ENCODE measurements at places on chromosomes 4 and X.
A peak's percentile ranks its signal among the peaks of the same experiment; 100 is the strongest.

- DNase-seq, result no peak
These were observed 183.3 kb upstream of the INTU start for GRCh38 chr4:127449449-127449848.

DNA sequence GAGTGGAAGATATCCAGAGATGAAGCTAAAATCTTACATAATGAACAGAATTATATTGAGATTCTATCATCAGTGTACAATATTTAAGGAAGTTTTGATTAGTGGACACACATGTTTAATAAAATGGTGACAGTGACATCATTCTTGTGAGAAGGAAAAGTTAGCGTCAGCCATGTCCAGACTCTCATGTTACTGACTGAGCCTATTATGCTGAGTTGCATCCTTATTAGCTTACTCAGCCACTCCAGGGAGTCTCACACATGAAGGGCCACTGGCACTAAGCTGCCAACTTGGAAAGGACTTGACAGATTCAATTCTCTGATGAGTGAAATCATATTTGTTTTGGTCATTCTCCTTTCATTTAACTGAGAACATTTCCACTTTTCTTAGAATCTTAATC is 170.6 kb downstream of the BANK1 start:
- no peak for DNase-seq

- DNase-seq, result peak; percentile 60
These were observed 90.5 kb downstream of the STOX2 start for GRCh38 chr4:183995570-183995969.

- no peak for DNase-seq
These were observed 3.7 kb downstream of the DOCK11 start for GRCh38 chrX:118499295-118499694.

- no peak for DNase-seq
These were observed 6.2 kb downstream of the CHIC2 start for GRCh38 chr4:54058171-54058570.

- DNase-seq, result no peak
These were observed 156.0 kb downstream of the PCDH18 start for GRCh38 chr4:137376312-137376711.

DNA sequence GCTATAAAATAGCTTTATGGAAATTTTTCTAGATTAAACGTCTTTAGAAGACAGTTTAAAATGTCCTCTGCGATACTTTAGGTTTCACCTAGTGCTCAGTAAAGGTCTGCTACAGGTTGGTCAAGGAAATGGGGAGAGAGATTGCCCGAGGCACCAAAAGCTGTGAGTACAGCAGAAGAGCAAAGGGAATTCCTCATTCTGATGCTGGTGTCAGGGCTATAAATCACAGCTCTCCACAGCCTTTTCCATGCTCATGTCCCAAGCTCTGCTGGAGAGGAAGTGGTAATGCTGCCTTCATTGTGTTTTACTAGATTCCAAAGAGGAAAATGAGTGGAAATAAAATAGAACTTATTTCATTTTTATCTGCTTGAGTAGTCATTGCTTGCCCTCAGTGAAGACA is 2060.4 kb downstream of the ARAP2 start:
- no peak for DNase-seq

GRCh38 chrX:12013211-12013618 is 125.1 kb upstream of the FRMPD4 start:
- no peak for DNase-seq

GRCh38 chr4:11287055-11287454 is 141.6 kb downstream of the HS3ST1 start:
- no peak for DNase-seq

DNA sequence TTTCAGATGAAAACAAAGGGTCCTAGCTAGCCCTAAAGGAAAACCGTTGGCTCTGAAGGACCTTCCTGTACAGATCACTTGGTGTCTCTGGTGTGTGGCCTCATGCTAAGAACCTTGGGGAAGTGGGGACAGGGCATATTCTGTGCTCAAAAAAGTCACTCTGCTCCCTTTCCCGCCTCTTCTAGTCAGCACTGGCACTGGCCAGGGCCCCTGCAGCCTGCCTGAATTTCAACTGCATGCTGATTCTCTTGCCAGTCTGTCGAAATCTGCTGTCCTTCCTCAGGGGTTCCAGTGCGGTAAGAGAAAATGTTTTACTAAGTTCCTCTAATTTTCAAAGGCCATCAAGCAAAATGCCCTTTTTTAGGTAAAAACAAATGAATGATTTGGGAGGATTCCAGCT is 3.4 kb downstream of the CYBB start:
- DNase-seq, result peak; percentile 51

GRCh38 chr4:113637823-113638561 is 123.5 kb downstream of the CAMK2D start:
- no peak for DNase-seq

Data from inflammatory macrophage treated with lipopolysaccharide for 4 hours (primary cell).